CD4-positive, alpha-beta T cell treated with Interleukin-15 for 4 hours (primary cell): ENCODE measurements at places on chromosomes 16 and 17.
A peak's percentile ranks its signal among the peaks of the same experiment; 100 is the strongest.

DNA sequence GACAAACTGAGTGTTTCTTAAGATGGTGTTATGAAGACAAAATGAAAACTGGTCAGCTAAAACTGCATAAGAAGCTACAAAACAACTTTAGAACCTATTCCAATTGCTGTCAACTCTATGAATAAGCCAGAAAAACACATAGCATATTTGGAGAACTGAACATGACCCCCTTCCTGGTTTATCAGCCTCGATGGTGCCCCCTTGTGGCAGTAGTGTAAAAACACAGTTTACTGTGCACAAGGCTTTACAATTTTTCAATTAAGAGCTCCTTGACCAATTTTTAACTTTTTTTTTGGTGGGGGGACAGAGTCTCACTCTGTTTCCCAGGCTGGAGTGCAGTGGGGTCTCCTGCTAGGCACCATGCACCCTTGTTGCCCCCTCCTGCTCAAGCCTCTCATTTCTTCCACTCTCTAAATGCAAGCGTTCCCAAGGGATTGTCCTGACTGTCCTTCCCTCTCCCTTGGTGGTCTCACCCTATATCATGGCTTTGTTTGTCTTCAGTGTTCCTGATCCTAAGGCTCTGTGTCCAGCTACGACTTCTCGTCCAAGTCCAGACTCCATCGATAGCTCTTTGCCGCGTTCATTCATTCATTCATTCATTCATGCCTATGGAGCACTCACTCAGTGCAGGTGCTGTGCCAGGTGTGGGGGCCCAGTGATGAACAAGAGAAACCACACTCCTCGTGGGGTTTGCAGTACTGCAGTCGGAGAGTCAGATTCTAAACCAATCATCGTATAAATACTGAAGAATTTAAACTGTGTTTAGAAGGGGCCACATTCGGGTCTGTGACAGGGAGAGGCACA is 7.5 kb downstream of the EIF1 start:
- DNase-seq: peak; percentile 82

DNA sequence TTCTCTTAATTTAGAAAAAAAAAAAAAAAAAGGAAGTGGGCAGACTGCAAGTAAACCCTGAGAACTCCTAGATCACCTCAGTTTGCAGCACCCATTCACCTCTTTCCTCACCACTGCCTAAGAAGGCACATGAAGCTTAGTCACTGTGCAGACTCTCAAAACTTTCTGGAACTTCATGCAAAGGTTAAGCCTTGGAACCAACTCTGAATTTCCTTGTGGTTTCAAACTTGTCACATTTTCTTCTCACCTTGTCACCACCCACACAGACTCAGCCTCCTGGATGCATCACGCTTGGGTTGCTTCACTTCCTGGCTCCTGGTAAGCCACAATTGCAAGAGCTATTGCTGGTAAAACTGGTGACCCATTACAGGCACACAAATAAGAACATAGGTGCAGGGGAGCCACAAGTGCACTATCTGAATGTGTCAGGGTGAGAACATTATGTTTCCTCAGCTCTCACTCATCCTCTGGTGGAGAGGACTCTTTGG is 15.0 kb upstream of the CPD start:
- DNase-seq: peak; percentile 93

- DNase-seq: no peak
These were observed 57.6 kb downstream of the RAI1 start for GRCh38 chr17:17738901-17739300.

DNA sequence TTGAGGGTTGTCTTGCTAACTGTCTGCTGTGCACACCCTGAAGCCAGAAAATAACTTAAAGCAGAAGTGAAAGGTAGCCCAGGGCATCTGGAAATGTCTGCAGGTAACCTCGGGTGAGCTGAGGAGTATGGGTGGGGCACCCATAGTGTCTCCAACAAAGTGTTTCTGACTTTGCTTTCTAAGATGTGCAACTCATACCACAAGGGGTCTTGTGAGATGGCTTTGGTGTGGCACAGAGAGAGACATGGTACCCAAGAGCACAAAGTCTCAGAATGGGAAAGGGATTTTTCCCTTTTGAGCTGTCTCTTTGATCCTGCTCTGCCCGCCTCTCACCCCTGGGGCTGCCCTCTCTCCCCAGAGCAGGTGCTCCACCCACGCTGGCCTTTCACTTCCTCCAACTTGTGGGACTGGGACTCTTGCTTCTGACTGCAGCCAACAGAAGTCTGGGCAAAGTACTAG is 6.9 kb downstream of the CHD9 start:
- DNase-seq: peak; percentile 11

DNA sequence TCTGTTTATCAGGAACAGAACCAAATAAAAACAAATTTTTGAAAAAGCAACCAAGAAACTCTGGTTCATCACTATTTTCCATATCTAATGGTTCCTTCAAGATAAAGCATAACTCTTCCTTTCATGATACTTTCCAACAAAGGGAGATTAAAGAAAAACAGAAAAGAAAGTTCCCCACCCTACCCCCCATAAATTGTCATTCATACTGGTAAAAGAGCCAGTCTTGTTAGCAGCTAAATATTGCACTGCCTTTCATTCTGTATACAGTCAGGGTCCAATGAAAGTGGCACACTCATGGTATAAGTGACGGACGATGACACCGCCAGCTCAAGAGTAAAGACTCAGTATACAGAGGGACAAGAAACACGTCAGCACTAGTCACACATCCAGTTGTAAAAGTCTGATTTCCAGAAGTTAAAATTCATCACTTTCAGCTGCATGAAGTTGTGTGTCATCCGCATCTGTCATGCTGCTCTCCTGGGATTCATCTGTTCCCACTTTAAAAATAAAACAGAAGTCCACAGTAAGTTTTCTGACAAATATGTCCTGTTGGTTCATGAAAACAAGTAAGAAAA is 68.5 kb downstream of the CDC27 start:
- DNase-seq: no peak

DNA sequence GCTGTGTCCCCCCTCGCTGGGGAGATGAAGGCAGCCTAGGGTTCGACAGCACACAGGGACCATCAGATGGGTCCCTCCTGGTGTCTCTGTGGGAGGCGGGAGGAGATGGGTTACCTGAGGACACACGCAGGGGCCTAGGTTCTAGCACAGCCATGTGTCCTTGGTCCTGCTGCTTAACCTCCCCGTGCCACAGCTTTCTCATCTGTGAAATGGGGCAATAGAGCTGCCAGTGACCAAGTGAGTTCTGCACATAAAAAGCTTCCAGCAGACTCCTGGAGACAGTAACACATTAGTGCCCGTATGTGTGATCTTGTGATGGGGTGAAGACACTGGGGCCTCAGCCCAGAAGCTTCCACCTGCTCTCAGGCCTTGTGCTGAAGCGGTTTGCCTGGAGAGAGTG is 96.0 kb upstream of the GSE1 start:
- DNase-seq: no peak

- DNase-seq: peak; percentile 50
These were observed at the start of gene VAT1 for GRCh38 chr17:43021741-43022512. Gene VAT1 (minus strand): TSS chr17:43022385. CDS start chr17:43022322, 63 bp downstream.

DNA sequence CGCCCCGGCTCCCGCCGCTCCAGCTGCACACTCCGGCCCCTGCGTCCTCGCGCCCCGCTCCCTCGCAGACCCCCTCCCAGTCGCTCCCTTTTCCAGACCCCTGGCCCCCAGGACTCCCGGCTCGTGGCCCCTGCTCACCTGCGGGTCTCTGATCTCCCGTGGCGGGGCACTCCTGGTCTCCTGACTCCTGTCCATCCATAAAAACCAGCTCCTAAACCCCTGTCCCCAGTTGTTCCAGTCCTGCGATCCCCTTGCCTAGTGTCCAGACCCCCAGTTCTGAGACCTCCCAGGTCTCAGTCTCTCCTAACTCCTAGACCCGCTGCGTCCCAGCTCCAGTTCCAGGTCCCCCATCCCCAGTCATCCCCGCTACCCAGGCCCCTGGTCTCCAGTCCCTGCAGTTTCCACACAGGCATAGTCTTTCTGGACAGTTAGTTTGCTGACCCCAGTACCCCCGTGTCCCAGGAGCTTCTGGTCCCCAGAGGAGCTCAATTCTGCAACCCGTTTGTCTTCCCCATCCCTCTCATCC is 379 bp downstream of the SNX29 start:
- DNase-seq: no peak

- no peak for DNase-seq
These were observed 488 bp upstream of the SEBOX start for GRCh38 chr17:28365487-28365886.

GRCh38 chr16:49548325-49548970 is 174.8 kb downstream of the C16orf78 start:
- DNase-seq: no peak

DNA sequence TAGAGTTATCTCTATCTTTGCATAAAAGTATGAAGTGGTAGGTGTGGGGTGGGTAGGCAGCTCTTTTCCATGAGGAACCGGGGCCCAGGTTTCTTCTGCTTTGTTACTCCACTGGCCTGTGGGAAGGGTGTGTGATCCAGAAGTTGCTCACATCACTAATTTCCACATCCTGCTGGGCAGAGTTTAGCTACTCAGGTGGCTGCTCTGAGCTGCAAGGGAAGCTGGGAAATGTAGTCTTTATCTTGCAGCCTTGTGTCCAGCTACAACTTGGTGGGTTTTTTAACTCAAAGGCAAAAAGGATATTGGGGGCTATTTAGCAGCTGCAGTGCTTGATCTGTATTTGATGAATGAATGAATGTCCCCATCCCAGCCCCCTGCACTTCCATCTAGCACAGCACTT is 335.3 kb downstream of the SNX29 start:
- DNase-seq: no peak

- DNase-seq: peak; percentile 45
These were observed 12.8 kb upstream of the PRR14 start for GRCh38 chr16:30637944-30638343.

DNA sequence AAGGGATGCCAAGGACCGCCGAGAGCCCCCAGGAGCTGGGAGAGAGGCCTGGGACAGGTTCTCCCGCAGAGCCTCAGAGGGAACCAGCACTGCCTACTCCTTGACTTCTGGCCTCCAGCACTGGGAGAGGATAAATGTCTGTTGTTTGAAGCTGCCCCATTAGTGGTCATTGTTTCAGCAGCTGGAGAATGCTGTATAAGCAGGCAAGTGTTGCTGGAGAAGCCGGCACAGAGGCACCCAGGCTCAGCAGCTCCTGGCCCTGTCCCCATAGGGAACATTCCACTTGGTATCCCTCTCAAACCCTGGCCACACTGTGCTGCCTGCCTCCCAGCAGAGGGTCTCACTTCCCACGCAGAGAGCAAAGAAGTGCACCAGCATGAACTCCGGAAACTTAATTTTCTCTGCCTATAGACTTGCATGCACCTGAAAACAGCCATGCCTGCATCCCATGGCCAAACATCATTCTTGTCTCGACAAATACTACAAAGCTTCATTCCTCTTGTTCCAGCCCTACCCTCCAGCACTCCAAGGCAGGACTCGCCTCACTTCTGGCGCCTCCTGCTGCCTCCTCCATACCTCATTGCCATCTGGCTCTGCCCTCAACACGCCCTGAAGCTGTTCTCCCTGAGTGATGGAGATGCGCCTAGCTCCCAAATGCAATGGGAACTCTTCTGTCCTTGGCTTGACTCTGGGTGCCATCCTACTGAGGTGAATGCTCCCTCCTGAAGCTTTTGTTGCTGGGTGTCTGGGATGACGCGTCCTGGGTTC is 88.1 kb downstream of the DNAH17 start:
- no peak for DNase-seq

- no peak for DNase-seq
These were observed 2.0 kb downstream of the CCDC200 start for GRCh38 chr17:43226393-43226792.

- no peak for DNase-seq
These were observed 10.4 kb downstream of the DNAAF8 start for GRCh38 chr16:4744555-4745273.

GRCh38 chr17:12342609-12343435 is 322.1 kb downstream of the MAP2K4 start:
- DNase-seq: no peak
